ENCODE measurements at places on chromosomes 3 and 15.

GRCh38 chr3:88225326-88226008 is 75.7 kb downstream of the C3orf38 start:
- DNase-seq, result no peak

- no peak for DNase-seq
Measured at GRCh38 chr3:116057400-116058006, 387.8 kb downstream of the LSAMP start.

GRCh38 chr3:139988472-139989156 is 53.6 kb downstream of the CLSTN2 start:
- DNase-seq, result no peak

- DNase-seq, result no peak
Measured at GRCh38 chr3:152615681-152616080, 219.2 kb upstream of the P2RY1 start.

GRCh38 chr3:171566803-171567422 is 106.7 kb upstream of the TNIK start:
- DNase-seq, result peak; percentile 22

DNA sequence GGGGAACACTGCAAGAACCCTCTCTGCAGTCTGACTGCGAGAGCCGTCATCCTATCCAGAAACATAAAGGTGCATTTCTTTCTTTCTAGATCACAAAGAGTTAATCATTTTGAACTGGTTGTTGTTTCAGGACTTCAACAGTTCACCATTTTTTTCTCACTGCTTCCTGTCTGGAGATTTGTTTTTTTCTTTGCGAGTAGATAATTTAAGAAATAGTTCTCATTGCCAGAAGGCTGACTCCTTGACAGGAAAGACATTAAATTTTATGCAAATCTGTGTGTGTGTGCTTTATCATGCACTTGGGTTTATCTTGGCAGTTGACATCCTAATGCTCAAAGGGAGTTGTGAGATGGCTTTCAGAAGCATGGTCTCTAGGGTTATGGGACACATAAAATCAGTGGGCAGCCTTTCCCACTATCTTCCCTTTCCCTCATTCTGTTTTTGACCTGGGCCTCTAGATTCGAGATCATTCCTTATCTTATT is 123.5 kb upstream of the TBL1XR1 start:
- peak; percentile 32 for DNase-seq

DNA sequence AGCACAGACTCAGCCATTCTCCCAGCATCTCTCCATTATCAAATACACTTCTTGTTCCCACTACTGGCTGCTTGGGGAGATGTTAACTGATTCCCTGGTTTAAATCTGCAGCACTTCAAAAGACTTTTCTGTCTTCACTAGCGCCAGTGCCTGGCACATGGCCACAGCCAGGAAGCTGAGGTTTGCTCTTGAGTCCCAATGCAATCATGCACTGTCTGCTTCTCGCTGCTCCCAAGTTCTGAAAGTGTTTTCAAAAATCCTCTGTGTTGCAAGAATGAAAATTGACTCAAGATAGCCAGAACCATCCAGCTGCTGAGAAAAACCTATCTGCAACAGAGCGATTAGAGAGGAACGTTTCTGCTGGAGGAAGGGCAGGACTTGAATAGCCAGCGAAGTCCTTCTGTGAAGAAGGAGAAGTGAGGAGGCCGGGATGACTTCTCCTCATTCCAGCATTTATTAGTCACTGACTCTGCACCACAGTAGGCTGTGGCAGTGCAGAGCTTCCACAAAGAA is 358.4 kb upstream of the NR2F2 start:
- DNase-seq, result no peak

GRCh38 chr3:187739094-187739560 is 6.1 kb downstream of the BCL6 start:
- peak; percentile 90 for DNase-seq

DNA sequence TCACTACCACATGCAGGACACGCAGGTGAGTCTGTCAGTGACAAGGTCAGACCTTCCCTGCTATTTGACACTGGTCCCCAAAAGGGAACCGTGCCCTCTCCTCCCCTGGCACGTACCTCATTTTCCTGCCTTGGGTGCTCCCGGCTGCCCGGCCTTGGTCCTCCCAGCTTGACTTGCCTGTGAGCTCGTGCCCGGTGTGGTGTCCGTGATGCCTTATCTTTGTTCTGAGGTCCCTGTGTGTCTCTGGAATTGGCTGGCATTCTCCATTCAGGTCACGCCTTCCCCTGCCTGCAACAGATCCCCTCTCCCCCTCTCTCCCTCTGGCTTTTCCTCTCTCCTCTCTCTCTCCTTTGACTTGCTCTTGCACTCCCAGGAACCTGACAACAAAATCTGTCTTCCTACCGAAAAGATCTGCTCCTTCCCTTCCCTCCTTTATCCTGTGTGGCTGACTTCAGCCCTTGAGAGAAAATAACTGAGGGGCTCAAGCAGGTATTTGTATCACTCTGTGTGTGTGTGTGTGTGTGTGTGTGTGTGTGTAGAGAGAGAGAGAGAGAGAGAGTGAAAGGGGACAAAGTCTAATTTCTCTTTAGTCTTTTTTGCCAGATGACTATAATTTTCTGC is at the start of gene MASP1:
Gene MASP1, minus strand, starts transcription at position 226 of the 621 bp plus-strand sequence. Its CDS starts 105 bp downstream, at position 121.
- DNase-seq, result peak; percentile 63

- no peak for DNase-seq
Measured at GRCh38 chr3:171218069-171218468, 191.5 kb upstream of the SLC2A2 start.

DNA sequence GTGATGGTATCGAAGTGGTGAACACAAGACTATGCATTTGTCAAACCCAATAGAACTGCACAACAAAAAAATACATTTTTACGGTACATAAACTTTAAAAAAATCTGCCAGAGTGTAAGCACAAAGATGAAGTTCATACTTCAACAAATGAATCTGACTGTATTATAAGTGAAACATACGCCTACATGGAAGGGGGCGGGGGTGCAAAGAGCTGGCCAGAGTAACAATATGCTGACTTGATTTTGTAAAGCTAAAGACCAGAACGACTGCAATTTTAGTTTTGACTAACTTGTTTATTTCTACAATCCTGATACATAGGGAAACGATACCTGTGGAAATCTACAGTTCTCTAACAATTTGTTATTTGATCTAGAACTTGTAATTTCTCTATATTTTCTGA is 426.0 kb downstream of the GABRG3 start:
- DNase-seq, result no peak

GRCh38 chr3:186093271-186093900 is 15.5 kb downstream of the ETV5 start:
- no peak for DNase-seq

GRCh38 chr3:26638113-26638512 is 15.5 kb downstream of the LRRC3B start:
- DNase-seq, result no peak

GRCh38 chr3:17882981-17883380 is 140.6 kb upstream of the TBC1D5 start:
- no peak for DNase-seq

- peak; percentile 61 for DNase-seq
Measured at GRCh38 chr15:26970712-26971210, at the start of gene GABRG3. Gene GABRG3 (plus strand): TSS chr15:26971181.

- DNase-seq, result no peak
Measured at GRCh38 chr3:153215966-153216365, 53.9 kb downstream of the RAP2B start.

DNA sequence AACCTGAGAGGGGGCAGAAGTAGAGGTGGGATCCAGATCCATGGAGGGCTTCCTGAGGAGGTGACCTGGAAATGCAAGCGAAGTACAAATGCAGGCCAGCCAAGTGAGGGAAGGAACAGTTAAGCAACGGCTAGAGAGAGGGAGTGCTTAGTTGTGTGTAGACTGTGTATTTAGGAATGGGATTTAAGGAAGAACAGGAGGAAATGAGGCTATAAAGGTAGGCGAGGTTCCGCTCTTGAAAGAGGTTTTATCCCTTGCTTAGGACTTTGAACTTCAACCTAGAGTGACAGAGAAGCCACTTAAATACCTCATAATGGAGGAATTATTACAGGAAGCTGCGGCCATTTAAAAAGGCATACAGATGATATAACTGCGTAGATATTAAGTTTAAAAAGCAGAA is 295.1 kb downstream of the THSD4 start:
- no peak for DNase-seq

DNA sequence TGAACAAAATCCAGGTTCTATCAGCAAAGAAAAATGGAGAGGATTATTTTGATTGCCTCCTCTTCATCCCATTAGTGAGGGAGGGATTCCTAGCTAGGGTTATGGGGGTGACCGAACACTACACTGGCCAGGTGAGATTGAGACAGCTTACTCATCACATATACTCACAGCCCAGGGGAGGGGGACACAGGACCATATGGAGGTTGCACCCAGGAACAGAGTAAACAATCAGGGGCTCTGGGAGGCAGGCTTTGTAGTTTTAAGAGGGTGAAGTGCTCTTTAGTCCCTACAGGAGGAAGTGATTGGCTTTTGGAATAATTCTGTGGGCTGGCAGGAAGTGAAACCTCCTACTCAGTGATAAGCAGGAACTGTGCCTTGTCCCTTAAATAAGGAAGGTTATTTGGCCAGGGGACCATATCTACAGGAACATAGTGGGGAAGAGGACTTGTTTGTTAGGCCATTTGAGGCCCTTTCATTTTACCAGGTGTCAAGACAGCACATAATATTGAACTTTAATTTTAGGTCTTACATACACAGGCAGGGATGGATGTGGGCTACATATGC is 17.5 kb upstream of the KCTD6 start:
- DNase-seq, result no peak

DNA sequence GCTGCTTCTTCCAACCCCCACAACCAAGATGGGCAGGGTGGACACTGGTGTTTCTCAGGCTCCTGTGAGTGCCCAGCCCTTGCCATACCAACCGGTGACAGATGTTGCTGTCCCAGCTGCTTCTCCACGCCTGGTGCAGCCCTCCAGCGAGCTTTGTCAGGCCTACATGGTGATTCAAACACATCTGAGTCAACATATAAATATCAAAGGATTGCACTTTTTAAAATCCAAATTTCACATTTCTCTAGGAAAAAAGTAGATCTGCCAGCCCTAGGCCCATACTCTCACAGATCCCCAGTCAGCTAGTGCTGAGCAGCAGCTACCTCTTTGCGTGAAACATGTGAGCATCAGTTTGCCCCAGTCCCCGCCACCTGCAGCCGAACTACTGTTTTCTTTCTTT is 52.7 kb downstream of the RPN1 start:
- DNase-seq, result no peak

DNA sequence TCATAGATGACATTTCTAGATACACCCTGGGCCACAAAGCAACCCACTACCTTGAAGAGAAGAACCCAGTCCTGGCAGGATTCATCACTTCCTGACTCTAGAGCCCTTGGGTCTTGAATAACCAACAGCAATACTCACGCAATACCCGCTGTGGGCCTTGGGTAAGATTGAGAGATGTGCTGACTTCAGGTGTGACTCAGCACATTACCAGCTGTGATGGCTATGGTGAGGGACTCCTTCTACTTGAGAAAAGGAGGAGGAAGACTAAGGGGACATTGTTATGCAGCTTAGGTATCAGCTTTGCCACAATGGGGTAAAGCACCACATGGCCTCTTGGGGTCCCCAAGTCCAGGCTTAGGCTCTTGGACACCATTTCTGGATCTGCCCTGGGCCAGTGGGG is 14.9 kb downstream of the C3orf33 start:
- no peak for DNase-seq

DNA sequence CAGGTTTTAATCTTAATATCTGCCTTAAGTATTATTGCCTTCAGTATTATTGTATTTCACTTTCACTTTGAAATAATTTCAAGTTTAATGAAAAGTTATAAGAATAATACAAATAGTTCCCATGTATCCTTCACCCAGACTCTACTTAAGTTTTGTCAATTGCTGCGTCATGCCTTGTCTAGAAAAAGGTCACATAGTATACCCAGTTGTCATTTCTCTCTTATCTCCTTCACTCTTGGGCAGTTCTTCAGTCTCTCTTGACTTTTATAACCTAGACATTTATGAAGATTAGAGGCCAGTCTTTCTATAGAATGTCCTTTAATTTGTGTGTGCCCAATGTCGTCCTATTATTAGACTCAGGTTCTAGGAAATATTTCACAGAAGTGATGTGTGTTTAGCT is 367.7 kb downstream of the LSAMP start:
- no peak for DNase-seq

GRCh38 chr3:10717756-10718155 is 98.3 kb upstream of the SLC6A11 start:
- DNase-seq, result no peak

DNA sequence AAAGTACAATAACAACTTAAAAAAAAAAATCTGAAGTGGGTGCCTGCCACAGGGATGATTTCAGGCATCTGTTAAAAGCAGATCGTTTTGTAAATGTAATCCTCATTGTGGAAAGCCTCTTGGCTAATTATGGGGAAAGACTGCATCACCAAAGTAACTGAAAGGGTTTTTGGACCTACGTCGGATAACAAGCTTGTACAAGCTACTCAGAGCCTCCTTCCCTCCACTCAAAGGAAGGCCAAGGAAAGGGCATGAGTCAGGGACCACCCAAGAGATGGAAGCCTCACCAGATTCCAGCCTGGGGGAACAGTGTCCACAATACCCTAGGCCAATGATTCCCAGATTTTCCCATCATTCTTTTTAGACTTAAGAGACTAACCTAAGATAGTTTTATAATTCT is 84.3 kb downstream of the ATP1B3 start:
- no peak for DNase-seq

GRCh38 chr3:157754451-157754850 is 251.2 kb upstream of the VEPH1 start:
- DNase-seq, result no peak

DNA sequence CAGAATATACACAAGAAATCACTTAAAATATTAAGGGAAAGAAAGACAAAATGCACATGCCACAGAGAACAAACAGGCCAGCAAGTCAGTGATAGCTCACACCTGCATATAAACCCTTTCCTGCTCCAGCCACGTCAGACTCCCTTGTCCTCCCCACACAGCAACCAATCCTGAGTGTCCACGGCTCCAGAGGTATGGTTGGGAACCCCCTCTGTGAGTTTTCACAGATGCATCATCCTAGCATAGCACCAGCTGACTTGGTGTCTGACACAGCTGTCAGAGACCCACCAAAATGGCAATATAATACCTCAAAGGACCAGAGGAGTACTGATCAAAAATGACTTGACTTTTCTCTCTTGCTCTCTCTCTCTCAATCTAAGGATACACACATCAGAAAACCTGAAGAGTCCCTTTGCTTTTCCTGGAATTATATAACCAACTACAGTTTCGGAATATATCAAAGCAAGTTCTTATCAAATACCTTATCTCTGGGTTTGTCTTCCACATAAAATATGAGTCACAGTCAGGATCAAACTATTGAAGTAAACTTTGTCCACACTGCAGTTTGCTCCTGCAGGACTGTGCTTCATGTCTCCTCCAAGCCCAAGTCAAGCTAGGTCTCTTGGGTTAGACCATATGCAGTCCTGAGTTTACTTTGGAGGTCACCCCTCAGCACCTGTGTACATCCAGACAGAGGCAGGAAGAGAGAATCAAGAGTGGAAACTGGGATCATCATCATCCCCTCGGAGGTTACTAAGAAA is 187.1 kb upstream of the THBS1 start:
- DNase-seq, result no peak

DNA sequence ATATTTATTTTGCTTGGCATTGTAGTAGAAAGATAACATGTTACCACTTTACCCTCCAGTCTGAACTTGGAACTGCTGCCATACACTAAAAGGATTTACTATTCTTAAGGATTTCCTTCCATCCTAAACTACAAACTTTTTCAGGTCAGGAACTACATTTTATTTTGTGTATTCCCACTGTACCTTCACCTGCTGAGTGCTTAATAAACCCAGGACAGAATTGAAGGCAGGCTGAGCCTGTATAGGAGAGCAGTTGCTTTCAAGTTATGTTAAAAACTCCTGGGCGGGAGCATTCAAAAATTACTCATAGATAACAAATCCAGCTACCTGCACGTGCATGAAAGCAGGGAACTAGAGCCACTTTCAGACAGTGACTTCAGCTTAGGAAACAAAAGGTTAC is 58.3 kb downstream of the CACNA1D start:
- DNase-seq, result no peak
